Ovary (tissue), 10 donors: ENCODE measurements at places on chromosomes 5 and 9. TPM values are rescaled to one million over a fixed set of nuclear protein-coding genes. Genes with fewer than 3 reads are reported as not detected.

Gene ENTREP1
- 17.7 TPM for total RNA-seq

DNA sequence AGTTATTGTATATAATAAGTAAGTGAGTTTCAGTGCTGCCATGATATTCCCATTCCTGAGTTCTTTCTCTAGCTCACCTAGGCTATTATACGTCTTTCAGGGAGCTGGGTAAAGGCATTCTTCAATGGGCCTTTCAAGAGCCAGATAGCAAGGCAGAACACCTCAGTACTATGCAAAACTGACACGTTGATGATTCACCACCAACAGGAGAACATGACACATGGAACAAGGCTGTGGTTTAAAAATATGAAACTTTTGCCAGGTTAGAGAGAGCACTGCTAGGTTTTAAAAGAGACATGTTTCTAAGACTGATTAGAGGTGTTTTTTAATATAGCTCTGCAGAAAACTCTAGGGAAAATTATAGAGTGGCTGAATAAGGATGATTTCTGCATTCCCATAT lies 95.9 kb downstream of the UGCG start:
- DNase-seq = no peak

Gene C5orf52
- not detected for total RNA-seq

Gene GLDC
- 0.52 TPM for total RNA-seq

DNA sequence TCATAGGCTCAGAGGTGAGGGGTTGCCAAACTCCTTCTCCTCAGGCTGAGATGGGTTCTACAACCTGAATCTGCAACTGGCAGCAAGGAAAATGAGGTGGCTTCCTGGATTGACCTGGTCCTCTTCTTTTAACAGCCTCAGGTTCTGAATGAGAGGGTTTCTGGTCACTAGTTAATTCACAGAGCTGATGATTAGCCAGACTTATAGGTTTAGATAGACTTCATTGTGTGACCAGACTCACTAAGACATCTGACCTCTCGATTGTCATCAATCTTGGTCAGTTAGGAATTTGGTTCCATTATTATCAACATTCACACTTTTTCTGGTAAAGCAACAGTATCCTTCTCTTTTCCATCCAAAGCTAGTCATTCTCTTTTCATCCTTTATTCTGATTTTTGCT lies 257.9 kb downstream of the PAPPA start:
- DNase-seq = no peak

Gene COL27A1
- total RNA-seq = 91.2 TPM

DNA sequence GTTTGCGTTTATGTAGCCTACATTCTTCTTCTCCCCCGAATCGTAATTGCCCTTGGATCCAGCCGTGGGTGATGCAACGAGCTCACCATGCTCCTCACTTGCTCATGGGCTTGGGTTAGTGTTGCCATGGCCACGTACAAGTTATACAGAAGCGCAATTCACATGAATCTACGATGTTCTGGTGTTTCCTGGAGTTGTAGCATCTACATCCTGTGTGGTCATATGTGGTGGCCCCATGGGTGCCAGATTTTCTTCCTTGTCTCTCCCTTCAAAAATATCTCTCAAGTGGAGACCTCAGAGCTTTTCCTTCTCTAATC lies 115.3 kb downstream of the TLE4 start:
- DNase-seq = no peak

Gene PDE6A
- total RNA-seq = 0.15 TPM

DNA sequence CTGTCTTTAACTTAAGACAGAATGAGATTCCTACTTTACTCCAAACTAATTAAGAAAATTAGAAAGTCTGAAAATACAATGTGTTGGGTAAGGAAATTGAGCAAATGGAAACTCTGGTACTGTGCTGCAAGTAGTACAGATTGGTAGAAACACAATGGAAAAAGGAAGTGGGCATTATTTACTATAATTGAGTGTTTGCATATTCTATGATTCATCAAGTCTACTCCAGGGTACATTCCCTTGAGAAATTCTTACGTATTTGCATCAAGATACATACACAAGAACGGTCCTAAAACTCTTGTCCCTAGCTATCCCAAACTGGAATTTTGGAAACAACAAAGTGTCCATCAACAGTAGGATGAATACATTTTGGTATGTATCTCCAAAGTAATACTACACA lies 123.5 kb upstream of the TARS1 start:
- no peak for DNase-seq

Gene SLCO4C1
- 0.11 TPM for total RNA-seq

- no peak for DNase-seq
Observed at GRCh38 chr5:1547655-1548054, 23.9 kb upstream of the LPCAT1 start.
